ENCODE measurements at places on chromosomes 7 and 10.

- no peak for DNase-seq
These were observed 110.8 kb downstream of the JAZF1 start for GRCh38 chr7:28069807-28070206.

DNA sequence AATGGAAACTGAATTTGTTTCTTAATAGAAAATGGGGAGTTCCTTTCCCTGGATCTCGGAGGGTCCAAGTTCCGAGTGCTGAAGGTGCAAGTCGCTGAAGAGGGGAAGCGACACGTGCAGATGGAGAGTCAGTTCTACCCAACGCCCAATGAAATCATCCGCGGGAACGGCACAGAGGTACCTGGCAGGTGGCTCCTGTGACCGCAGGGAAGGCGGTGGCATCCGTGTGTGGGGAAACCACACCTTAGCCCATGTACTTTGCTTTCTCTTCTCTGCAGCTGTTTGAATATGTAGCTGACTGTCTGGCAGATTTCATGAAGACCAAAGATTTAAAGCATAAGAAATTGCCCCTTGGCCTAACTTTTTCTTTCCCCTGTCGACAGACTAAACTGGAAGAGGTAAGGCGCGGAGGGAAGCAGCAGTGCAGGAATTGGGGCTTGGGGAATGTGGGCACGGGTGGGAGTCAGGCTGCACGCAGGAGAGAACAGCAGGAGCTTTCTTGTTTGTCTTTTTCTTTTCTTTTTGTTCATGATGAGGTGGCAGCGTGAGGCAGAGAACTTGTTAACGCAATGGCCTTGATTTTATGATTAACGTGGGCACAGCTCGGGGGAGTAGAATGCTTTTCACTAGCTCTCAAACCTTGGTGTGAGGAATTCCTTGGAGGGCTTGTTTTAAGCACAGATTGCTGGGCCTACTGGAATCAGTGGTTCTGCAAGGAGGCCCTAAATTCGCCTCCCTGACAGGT lies 12.8 kb downstream of the HKDC1 start:
- no peak for DNase-seq

DNA sequence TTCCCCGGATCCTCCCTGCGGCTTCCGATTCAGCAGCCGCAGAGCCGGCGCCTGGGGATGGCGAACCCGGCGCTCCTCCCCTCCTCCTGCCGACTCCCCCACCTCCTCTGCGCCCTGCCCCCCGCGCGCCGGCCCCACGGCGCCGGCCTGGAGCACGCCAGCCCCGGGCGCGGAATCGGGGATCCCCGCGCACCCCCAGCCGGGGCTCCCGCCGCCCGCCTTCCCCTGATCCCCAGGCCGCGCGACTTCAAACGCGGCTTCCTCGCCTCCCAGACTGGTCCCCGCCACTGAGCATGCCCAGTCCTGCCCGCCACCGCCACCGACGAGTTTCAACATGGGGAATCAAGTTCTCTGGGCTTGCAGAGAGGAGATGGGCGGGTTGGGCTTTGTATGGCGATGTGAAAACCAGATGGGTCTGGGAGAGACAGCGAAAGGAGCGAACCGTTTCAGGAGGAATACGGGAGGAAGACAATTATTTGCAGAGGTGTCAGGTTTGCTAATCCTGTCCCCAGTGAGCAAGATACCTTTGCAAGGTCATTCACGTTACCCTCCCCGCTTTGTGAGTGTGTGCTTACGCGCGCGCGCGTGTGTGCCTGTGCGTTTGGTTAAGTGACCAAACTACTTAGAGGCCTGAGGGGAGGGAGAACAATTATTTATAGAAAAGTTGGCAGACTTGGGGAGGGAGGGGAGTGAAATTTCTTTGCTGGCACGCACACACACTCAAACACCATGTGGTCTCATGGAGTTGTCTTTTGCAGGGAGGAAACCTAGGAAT lies at the start of gene PANK1:
Gene PANK1 (minus strand): TSS at position 276 of the 775 bp plus-strand sequence. CDS start 351 bp downstream, outside the sequence.
- DNase-seq: peak; percentile 80

- peak; percentile 78 for DNase-seq
These were observed 17.6 kb downstream of the DNAJB12 start for GRCh38 chr10:72337039-72337629.

- DNase-seq: no peak
These were observed 53.6 kb downstream of the AFAP1L2 start for GRCh38 chr10:114350751-114351150.

DNA sequence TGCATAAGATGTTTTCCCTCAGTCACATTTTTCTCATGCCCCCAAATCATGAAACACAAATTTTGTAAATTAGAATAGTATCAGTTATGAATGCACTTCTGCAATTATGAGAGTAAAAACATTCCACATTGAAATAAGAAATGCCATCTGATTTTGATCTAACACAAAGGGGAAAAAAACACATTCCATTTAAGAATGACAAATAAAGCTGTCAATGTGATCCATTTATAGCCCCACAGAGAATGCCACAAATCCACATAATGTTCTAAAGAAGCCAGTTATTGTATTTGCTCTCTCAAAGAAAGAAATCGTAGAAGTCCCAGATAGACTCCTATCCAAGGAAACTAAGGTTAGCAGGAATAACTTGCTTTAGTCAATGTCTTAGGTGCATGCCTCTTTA lies 48.7 kb upstream of the RHOBTB1 start:
- no peak for DNase-seq

- DNase-seq: peak; percentile 57
These were observed 45.6 kb downstream of the PDIA4 start for GRCh38 chr7:148982654-148983199.

- DNase-seq: peak; percentile 61
These were observed 52.2 kb downstream of the PWWP2B start for GRCh38 chr10:132449051-132449810.

GRCh38 chr7:155893176-155893575 lies 80.9 kb upstream of the SHH start:
- no peak for DNase-seq

- no peak for DNase-seq
These were observed 125.3 kb downstream of the SORCS3 start for GRCh38 chr10:104766341-104766740.

DNA sequence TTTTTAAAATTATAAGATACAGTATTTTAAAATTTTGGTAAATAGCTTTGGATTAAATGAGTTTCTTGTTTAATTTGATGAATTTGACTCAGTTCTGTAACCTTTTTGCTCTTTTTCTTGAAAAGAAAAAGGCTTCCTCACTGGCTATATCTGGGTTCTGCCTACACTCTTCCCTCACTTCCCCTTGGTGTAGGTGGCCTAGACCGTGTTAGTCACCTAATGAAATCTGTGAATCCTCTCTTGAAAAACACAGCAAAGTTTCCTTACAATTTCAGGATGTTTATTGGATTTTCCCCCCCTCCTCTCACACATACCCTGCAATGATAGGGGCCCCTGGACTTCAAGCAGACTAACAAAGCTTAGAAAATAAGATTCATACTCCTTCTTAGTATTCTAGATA lies 231.6 kb downstream of the ADK start:
- DNase-seq: no peak

DNA sequence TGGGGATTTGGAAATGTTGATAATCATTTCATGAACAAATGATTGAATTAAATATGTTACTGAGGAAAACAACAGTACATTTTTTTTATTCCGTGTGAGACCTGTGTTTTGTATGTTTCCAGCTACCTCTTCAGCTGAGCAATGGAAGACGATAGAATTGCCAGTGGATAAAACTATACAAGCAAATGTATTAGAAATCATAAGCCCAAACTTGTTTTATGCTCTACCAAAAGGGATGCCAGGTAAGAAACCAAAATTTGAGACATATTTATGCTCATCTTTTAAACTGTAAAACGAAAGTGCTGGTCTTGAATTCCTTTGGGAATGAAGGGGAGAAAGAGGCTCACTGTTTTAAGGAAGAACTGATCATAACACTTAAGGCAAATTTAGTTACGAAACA lies 17.8 kb upstream of the VWA2 start:
- no peak for DNase-seq

- DNase-seq: peak; percentile 36
These were observed 93.6 kb upstream of the RSU1 start for GRCh38 chr10:16910793-16911164.

GRCh38 chr10:6396652-6397051 lies 183.4 kb downstream of the PRKCQ start:
- DNase-seq: peak; percentile 73

GRCh38 chr10:33315891-33316290 lies 18.6 kb downstream of the NRP1 start:
- DNase-seq: no peak

- no peak for DNase-seq
These were observed 71.1 kb downstream of the INPP5A start for GRCh38 chr10:132608511-132609195.

GRCh38 chr7:35370687-35371086 lies 116.8 kb upstream of the TBX20 start:
- no peak for DNase-seq

DNA sequence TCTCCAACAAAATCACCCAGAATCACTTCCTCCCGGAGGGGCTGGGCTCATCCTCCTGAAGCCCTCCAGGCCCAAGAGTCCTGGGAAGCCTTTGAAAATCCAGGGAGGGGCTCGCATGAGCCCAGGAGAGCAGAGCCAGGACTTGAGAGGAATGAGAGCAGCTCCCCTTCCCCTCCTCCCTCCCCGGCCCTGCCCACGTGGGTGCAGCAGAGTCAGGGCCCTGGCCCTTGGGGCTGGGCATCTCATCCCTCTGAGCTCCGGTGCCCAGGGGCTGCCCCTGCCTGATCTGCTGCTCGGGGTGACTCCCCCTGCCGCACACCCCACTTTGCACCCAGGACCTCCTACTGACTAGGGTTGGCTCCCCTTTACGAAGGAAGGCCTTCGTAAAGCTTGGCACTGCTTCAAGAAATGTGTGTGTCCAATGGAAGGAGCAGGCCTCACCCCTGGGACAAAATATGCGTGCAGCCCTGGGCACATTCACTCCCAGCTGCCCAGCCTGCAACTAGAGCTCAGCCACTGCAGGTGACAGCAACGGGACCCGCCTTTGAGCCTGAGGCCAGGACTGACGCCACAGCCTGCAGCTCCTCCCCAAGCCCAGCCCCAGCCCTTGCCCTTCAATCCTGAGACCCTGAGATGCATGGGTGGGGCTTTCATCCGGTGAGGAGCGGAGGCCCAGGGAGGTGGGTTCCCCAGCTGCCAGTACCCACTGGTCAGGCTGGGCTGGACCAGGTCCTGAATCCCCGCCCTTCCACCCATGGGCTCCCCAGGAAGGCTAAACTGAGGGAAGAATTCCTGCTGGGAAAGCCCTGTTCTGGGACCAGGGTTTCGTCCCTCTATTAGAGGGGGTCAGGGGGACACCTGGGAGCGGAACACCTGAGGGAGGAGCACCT lies 21.8 kb downstream of the PWWP2B start:
- peak; percentile 46 for DNase-seq

DNA sequence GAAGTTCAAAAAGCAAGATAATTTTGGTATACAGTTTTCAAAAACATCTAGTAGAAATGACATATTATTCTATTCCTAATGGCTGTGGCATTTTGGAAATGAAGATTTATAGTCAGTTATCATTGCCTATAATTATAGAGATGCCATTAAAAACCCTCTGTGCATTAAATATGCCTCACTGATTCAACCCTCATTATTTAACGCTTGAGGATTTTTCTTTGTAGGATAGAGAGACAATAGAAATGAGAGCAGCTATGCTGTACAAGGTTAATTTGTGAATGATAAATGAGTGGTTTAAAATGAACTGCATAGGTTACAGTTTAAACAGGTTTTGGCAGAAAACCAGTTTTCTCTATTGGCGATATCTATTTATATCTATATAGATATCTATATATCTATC lies 32.2 kb upstream of the SEMA3A start:
- DNase-seq: no peak

GRCh38 chr10:119608316-119609155 lies 11.8 kb upstream of the TIAL1 start:
- peak; percentile 52 for DNase-seq

GRCh38 chr7:132537456-132538145 lies 38.7 kb downstream of the PLXNA4 start:
- no peak for DNase-seq

DNA sequence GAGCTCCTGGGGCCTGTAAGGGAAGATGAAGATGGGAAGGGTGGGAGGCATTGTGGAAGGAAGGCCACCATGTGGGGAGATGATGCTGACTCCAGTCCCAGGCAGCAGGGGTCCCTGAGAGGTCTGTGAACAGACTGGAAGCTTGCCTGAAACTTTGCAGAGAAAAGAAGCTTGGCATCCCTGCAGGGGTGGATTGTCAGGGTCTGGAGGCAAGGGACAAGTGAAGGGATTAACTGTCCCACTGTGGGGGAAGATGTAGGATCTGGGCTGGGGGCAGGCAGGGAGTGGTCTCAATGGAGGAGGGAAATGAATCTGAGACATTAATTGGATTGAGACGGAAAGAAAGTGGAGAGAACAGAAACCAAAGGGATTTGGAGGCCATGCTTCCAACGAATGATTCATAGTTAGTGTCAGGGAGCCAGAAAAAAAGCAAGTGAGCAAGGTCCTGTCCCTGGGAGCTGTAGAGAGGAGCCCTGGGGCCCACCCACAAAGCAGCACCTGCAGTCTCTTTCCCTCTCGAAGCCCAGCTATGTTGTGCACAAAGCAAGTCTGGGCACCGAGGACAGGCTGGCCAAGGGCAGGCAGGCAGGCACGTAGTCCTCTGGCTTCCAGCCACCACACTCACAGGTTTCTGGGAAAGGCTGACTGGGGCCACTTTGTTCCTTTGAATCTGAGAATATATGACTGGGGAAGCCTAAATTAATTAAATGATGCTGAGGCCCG lies 4.7 kb upstream of the SLC18A3 start:
- DNase-seq: no peak

GRCh38 chr7:28474282-28474638 lies 61.9 kb downstream of the CREB5 start:
- DNase-seq: no peak

- no peak for DNase-seq
These were observed 17.2 kb upstream of the MYH16 start for GRCh38 chr7:99255463-99255862.

DNA sequence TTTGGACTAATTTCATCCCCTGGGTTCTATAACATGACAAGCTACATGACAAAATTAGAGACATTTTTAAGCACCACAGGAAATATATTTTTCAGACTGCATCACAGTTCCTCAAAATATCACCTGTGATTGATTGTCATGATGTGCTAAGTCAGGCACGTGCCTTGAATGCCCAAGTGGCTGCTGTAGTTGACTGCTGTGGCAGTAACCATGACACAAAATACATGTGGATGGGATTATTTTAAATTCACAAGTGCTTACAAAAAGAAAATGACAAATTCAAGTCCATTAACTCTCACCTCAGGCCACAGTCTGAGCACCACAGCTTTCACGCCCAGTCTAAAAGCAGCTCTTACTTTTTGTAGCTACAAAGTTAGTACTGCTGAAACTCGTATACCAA lies 45.5 kb downstream of the TNPO3 start:
- no peak for DNase-seq

- no peak for DNase-seq
These were observed 55.5 kb downstream of the KDM7A start for GRCh38 chr7:140121326-140121725.

DNA sequence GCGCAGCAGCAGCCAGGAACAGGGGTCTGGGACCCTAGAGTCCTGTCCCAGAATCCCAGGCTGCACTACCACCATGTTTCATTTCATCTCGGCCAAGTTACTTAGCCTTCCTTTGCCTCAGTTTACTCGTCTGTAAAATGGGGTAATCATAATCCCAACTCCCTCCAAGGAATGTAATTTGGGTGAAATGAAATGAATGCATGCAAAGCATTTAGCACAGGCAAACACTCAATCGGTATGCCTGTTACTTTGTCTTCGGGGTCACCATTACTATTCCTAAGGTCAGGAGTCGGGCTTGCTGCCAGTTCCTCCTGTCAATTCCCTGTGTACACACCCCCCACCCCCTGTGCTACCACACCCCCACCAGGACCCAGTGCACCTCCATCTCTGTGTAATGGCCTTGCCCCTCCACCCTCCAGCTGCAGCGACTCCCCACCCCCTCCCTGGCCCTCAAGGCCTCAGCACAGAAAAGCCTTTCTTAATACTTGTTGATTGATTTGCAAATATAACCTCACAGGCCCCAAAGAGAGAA lies 1.7 kb downstream of the TNS3 start:
- DNase-seq: peak; percentile 39

All from hematopoietic multipotent progenitor cell treated with erythropoietin and hydrocortisone succinate and interleukin-3 and kit ligand, for 6 days (in vitro differentiated cells).